ENCODE measurements at places on chromosomes 2 and 18.

DNA sequence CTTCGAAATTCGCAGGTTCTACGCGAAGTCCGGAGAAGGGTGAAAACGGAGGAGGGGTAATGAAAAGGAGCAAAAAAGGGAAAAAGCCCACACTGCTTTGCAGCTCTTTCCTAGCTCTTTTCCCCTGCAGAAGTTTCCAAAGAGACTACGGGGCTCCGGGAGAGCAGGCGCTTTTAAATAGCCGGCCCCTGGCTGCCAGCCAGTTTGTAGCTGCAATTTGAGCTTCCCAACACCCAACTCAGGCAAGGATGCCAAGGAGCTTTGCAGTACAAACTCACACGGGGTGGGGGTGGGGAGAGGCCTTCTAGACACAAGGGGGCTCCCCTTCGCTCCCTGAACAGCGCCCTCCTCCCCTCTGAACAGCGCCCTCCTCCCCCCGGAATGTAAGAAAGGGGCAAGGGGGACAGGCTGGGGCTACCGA is at the start of gene IGFBP5:
TSS of gene IGFBP5 (minus strand) at position 149 of the 421 bp plus-strand sequence. CDS start 774 bp downstream, outside the sequence.
- no peak for DNase-seq

GRCh38 chr2:225768741-225769140 is 369.2 kb downstream of the NYAP2 start:
- no peak for DNase-seq

DNA sequence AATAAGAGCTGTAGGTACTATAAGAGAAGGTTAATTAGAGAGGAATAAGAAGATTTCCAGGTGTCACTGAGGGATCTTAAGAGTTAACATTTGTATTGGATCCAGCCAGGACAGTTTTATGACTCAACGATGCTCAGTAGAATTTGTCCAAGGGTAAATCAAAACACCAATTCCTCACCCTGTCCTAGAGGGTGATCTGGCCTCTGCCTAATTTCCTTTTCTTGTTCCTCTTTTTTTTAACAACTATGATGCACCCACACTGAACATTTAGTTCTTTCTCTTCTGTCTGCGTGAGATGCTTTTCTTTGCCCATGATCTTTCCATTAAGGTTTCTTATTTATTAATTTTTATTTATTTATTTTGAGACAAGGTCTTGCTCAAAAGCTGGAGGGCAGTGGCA is 92.0 kb downstream of the PMS1 start:
- DNase-seq = no peak

DNA sequence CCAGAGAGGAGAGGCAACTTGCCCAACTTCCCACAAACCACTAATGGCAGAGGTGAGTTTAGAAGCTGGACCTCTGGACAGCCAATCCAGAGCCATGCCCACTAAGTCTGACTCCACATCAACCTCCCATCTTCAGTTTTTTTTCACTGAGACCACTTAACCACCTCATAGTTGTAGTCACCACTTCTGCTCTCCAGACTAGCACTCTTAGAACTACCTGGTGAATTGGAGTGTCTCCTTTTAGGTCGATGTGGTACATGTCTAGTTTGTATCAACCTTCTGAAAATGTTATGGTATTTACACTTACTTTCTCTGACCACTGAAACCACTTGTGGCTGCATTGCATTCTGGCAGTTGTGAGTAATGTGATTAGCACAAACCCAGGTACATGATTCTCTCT is 743.6 kb upstream of the FANCL start:
- DNase-seq = peak; percentile 12

DNA sequence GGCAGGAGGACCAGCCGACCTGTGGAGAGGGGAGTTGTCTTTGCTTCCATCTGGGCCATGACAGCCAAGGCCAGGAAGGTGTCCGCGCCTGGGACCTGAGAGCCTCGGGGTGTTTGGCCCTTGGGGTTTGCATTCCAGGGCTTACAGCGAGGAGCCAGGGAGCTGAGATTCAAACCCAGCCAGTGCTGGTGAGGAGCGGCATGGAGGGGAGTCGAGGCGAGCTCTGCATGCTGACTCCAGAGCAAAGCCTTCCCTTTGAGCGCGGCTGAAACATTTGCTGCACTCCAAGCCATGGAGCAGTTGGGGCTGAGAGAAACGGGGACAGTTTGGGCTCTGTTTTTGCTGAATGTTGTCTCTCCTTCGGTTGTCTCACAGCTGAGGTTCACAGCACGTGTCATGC is 77.4 kb downstream of the TWIST2 start:
- DNase-seq = no peak

- DNase-seq = no peak
These were observed 514.6 kb upstream of the ZEB2 start for GRCh38 chr2:145034511-145034910.

GRCh38 chr2:186748354-186748753 is 54.5 kb downstream of the FAM171B start:
- no peak for DNase-seq

DNA sequence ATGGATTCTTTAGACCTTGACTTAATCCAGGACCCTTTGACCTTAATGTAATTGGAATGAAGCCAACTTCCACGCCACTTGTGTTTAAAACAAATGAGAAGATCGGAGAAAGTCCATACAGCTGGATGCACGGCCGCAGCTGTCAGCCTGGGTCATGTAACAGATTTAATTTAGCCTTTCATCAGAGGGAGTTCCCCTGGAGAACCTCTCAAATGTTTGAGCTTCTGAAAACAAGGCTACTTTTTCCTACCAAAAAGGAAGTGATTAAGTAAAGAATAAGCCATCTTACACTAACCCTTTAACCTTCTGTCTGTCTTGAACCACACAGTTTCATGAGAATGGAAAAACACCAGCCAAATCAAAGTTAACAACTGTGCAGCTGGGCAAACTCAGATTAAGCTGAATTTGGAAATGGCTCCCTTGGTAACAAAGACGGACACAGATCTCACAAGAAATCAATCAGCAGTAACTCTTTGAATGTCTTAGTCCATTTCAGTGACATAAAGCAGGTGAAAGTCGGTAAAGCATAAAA is 103.6 kb downstream of the DOCK10 start:
- no peak for DNase-seq

- no peak for DNase-seq
These were observed 783 bp downstream of the DPP4 start for GRCh38 chr2:162072976-162073887.

DNA sequence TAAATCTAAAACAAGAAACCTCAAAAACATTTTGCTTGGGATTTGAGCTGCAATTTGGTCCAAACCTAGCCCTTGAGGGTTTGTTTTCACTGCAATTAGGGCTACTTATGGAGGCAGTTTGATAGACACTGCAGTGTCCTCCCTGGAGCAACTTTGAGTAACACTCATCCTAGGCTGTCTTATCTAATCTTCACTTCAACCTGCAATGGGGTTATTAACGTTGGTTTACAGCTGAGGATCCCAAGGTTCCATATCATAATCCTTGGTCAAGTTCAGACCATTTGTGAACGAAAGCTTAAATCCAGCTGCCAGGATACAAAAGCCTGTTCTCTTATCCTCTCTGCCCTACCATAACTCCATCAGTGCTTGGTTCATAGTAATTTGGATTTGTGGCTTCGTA is 2.5 kb downstream of the ANXA4 start:
- no peak for DNase-seq

DNA sequence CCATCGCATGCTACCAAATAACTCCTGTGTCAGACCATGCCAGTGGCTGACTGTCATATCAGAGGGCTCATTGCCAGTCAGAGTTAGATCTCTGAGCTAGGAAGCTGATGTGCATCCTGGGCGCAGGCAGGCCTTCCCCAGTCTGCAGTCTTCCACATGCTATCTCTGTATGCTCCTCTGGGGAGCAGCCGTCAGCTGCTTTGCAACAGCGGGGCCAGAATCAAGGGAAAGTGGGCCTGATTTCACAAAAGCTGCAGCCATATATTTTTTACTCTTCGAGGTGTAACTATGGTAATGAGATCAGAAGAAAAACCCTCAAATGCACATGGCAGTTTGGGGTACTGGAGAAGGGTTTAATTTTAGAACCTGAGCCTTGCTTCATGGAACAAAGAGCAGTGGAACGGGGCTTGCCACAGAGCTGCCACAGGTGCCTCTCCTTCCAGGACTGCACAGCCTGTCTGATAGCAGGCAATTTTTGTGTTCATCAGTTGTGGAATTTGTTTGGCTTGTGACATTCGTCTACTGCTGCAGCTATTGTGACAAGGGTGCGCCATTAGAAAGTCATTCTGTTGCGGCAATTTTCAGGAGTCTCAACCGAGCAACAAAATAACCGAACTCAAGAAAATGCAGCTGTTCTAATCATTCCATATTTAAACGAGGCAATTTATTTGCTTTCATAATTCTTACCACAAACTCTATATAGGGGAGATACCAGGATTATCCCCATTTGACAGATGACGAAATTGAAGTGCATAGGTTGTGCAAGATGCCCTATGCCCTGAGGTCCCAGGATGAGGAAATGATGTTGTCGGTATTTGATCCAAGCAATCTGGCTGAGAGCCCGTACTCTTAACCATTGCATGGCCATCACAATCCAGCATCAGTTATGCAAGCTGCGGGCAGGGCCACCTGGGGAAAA is 109.6 kb upstream of the CYRIA start:
- DNase-seq = no peak

DNA sequence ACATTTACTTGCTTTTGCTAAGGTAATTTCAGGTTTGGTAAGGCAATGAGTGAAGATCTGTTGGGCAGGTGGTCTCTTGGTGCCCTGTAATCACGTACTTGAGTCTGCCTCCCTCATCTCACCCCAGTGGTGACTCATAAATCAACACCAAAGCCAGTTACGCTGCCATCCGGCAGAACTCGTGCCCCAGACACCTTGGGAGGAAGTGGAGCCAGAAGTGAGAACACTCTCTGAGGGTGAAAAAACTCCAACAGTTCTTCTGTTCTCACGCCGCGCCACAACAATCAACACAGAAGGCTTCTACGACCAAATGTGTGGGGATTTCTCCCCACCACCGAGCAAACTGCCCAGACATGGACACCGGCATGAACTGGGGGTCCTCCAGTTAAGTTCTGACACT is 206.2 kb downstream of the ARL4C start:
- DNase-seq = no peak

GRCh38 chr2:40281021-40281940 is 170.6 kb downstream of the SLC8A1 start:
- peak; percentile 83 for DNase-seq

DNA sequence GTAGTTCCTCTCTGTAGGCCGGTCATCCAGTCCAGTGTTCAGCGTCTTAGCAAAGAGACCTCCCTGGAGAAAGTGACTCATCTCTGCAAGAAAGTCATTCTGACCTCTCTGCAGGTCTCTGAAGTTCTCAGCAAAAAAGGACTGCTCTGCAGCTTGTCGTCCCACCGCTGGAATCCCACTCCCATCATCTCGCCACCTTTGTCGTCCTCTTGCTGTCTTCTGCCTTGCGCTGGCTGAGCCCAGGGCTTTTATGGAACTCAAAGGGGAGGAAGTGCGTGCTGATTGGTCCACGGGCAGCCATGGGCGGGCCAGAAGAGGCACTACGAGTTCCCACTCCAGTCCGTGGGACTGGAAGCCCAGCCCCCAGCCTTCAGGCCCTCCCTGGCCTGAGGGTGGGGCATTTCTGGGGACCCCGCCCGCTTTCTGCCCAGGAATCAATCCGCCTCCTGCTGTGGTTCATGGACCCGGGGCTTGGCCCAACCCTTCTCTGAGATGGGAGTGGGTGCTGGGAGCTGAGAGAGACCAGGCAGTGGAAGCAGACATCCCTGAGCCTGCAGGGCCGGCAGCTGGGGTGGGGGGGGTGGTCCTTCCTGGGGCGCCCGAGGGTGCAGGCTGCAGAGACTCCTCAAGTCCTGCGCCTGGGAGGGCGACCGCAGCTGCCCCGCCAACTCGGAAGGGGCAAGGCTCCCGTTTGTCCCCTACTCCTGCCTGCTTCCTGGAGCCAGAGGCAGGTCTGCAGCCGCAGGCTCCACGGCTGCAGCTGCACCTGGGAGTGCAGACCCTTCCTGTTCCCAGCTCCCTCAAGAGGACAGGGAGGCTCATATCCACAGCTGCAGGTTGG is 660.7 kb upstream of the RAB6C start:
- no peak for DNase-seq

DNA sequence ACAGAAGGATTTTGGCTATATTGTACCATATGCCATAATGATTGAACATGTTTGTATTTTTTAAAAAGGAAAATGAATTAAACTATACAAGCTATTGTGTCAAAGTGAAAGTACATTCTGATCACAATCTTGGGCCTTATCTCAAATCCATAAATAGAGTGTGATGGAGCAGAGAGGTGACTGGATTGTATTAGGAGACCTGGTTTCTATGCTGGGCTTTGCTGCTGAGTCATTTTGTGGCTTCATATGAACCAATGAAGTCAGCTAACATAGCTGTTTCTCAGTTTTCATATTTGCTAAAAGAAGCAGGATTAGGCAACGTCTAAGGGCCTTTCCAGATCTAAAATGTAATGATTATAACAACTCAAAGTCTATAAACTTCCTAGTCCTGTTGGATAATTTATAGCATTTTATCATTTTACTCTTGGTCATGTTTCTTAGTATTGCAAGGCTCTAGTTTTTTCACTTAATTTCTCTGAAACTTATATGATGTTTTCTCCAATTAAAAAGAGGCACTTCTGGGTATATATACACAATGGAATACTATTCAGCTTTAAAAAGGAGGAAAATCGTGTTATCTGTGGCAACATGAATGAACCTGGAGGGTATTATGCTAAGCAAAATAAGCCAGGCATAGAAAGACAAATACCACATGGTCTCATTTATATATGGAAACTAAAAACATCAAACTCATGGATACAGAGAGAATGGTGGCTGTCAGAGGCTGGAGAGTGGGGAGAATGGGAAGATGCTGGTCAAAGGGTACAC is 112.3 kb downstream of the MEP1B start:
- peak; percentile 74 for DNase-seq

GRCh38 chr18:78168526-78168925 is 811.1 kb upstream of the SALL3 start:
- DNase-seq = no peak

Data from MM.1S (cell line).